Sigmoid colon (tissue), 7 donors: ENCODE measurements at places on chromosomes 5 and 9. TPM values are rescaled to one million over a fixed set of nuclear protein-coding genes. Genes with fewer than 3 reads are reported as not detected.

Gene STKLD1
- total RNA-seq = 0.49 TPM

Gene CEP120
- total RNA-seq = 18.6 TPM

GRCh38 chr5:16609412-16609811 is 7.4 kb downstream of the RETREG1 start:
- H3K27ac ChIP-seq = no peak overlapping the region
- no peak overlapping the region for H3K4me3 ChIP-seq
- no peaks in the 10 kb centered on the region for H3K4me1 ChIP-seq
- DNase-seq = no peak

GRCh38 chr5:180809403-180810209 is 7.0 kb upstream of the MGAT1 start:
- no peaks in the 10 kb centered on the region for H3K27me3 ChIP-seq
- H3K27ac ChIP-seq = peak overlapping the region; percentile 99
- peak; percentile 97 for DNase-seq
- H3K4me3 ChIP-seq = peak overlapping the region; percentile 59
- peaks cover 9% of the 10 kb centered on the region for H3K36me3 ChIP-seq
- peaks cover 56% of the 10 kb centered on the region for H3K4me1 ChIP-seq
